ENCODE measurements at places on chromosomes 5 and 9.

- no peak for DNase-seq
These were observed 97.0 kb downstream of the PPARGC1B start for GRCh38 chr5:149827086-149827485.

GRCh38 chr9:125189011-125189360 is 617 bp downstream of the PPP6C start:
- DNase-seq: peak; percentile 26

DNA sequence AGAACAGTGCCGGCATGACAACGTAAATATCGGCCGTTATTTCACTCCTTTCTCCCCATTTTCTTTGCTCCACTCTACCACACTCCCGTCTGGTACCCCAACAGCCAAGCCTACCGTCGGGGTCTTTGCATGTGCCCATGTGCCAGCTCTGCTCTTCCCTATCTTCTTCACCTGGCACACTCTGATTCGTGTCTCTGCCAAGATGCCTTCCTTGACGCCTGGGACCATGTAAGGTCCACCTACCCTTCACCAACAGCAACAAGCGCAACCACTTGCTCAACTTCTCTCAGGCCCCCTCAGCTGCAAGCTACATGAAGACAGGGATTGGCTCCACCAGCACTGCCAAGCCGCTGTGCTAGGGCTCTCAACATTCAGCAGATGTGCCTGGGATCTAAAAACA is 4.4 kb downstream of the MGAT1 start:
- DNase-seq: no peak

DNA sequence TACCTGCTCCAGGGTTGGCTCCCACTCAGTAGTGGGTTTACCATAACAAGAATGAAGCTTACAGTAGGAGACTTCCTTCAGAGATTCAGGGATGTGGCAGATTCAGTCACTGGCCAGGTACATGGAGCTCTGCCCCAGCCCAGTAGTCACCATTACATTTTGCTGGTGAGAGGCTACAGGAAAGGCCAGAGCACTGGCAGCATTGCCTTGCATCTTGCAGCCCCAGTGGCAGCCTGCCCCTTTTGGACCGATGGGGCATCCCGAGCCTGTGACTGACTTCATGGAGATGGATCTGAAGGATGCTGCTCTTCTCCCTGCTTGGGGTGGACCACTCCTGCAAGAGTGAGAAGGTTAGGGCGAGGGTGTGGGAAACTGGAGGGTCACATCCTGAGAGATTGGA is 16.8 kb downstream of the TAS2R1 start:
- no peak for DNase-seq

DNA sequence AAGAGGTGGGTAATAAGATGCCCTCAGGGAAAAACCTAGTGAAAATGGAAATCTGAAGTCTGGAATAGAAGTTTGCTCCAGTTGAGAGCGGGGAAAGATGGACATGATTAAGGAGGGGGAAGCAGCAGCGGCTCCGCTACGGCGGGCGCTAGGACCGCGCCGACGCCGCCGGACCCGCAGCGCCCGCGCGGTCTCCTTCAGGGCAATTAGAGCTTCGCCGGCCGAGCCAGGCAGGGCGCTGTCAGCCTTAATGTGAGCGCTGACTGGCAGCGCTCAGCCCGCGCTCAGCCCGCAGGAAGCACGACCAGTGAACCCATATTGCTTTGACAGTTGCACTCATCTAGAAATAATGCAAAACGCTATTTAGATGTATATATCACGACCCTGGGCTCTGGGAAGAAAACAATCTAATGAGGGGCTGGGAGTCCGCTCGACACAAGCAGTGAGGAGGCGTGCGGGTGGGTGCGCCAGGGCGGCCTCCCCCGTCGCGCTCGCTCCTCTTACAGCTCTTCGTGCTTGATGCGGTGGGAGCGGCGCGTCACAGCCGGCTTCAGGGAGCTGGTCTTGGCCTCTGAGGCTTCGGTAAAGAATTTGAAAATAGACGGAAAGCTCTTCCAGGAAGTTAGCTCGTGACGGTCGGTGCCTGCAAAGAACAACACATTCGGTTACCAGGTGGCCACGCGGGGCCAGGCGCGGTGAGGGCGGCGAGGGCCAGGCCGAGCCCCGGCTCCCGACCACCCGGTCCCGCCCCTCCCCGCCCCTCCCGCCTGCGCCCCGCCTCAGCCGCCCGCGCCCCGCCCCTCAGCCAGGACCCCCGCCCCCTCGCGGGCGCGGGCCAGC is 37.7 kb downstream of the NR2F1 start:
- DNase-seq: peak; percentile 70

DNA sequence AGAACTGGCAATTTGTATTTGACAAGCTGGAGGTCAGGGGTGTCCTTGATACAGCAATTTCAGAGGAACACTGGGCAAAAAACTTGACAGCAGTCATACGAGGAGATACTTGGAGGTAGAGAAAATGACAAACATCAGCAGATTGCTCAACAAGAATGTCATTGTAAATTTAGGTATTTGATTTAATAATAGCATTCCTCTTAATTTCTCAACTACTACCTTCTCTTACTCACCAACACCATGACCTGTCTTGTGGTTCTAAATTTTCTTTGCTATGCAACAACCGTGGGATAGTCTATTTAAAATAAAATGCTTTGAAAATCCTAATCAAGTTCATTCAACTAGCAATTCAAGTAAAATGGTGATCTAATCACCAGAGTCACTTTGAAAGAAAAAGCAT is 128.4 kb downstream of the DNAH5 start:
- DNase-seq: no peak

DNA sequence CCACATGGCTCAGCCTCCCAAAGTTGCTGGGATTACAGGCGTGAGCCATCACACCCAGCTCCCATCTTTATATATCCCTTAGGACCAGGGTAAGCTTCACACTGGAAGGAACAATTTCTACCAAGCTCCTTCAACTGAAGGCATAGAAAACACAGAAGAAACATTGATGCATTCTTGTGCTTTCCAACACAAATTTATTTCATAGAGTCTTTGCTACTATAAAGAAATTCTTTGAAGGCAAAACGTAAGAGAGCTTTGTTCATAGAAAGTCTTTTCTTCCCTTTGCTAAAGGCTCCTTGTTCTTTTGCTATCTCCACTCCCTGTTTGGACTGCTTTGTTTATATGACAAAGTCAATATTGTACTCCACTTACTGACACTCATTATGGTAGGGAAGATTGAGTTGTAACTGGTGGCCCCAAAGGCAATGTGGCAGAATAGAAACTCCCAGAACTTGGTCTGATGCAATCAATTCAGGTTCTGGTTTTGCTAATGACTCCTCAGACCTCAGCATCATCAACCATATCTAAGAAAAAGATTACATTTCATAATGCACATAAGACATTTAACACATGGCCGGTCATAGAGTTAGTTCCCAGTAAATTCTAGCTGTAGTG is 97.4 kb upstream of the CLINT1 start:
- DNase-seq: no peak

- no peak for DNase-seq
These were observed 19.7 kb upstream of the CTSL start for GRCh38 chr9:87706066-87706739.

DNA sequence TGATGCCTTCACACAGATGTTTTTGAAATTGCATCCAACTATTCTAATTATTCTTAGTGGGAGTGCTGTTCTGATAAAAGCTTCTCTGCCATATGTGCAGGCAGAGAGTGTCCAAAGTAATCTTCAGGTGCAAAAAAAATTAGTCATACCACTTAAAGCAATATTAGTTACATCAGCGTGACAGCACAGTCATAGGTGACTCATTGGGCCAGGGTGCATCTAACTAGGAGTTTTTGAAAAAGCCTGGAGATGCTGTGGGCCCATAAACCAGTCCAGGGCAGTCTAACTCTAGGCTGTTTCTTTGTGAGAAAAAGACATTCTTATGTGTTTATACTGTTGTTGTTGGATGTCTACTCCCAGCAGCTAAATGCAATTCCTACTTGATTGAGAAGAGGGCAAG is 33.0 kb upstream of the C6 start:
- DNase-seq: no peak

DNA sequence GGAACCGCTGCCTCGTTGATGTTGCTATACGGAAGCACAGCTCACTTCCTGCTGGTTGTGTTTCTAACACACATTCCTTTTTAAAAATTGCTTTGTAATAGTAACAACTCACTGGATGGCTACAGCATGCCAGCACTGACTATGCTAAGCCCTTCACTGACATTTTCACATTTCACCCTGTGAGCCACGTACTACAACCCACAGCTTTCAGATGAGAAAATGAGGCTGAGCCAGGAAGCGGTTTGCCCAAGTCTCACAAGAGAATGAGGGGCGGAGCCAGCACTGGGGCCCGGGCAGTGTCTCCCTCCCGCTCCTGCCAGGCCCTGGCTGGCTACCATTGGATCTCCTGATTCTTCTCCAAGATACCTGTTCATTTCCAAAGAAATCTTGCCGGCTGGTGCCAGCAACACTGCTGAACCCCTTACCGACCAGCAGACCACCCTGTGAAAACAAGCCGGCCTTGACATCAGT is 38.3 kb downstream of the FAM78A start:
- DNase-seq: peak; percentile 94

GRCh38 chr9:78792745-78793144 is 495.8 kb downstream of the PSAT1 start:
- DNase-seq: no peak

- DNase-seq: no peak
These were observed 67.7 kb downstream of the TEX10 start for GRCh38 chr9:100285080-100285479.

DNA sequence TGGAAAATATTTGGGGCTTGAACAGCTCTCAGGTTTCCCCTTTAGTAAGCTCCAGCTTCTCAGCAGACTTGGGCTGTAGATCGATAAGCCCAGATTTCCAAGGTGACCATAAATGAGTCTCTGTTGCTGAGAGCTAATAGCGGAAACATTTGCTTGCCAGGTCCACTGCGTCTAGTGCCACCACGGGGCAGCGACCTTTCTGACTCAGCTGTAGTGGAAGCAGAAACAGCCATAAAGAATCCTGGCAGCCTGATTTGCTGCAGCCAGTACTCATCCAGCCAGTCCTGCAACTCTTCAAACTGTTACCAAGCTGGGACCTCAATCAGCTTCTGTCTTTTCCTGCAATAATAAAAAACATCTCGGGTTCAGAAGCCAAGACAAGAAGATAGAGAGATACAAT is 241.7 kb downstream of the DOCK8 start:
- no peak for DNase-seq

DNA sequence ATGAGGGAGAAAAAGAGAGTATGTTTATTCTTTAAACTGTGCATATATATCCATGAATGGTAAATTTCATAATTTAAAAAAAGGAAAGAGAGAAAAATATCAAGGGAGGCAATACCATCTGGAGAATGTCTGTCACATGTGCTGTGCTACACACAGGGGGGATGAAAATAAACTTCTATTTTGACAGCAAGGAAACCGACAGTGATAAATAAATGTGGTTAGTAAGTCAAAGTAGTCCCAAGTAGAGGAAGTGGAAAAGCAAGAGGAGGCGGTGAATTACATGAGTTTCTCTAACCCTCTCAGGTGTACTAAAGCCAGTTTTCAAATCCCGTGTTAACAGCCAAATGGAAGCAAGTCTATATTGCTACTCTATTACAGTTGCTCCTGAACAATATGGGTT is 83.3 kb downstream of the ICE1 start:
- DNase-seq: no peak

DNA sequence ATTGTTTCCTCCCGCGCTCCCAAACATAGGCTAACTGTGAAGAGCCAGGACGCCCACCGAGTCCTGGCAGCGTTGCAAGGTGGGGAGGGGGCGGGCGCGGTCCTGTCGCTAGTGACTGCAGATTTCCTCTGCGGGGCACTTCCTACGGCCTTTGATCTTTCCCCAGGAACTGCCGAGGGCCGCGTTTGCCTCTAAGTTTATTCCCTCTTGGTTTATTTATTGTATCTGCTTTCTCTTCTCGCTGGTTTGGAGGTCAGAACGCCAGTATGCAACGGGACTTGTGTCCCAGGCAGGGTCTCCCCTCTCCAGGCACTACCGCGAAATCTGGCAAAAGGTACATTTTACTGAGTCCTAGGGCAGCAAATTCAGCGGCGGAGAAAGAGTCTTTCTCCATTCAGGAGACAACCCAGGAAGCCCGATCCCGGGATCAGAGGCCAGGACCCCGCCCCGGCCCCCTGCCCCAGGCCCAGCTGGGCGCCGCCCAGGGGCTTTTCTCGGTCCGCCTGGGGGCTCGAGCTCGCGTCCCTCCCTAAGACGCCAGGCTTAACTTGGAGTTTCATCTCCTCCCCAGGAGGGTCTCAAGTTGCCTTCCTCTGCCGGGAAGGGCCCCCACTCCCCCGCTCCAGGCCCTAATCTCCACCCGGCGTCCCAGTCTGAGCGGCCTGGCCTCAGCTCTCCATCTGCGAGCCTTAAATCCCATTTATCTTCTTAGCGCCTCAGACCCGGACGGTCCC is 884 bp upstream of the EGFLAM start:
- no peak for DNase-seq

DNA sequence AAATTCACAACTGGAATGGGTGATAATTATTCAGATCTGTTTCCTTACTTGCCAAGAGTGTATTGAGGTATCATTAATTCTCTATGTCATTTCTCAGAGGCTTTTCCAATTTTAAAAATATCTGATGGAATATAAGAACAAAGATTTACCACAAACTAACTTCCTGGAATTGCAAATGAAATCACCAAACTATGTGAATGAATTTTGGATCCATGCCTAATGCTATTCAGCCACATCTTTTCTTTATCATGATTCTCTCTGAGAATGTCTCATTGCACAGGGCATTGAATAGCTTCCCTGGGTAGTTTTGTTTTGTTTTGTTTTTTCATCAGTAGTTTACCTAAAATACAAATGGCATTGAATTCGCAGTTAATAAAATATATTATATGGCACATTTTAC is 146.9 kb upstream of the FBN2 start:
- DNase-seq: no peak

DNA sequence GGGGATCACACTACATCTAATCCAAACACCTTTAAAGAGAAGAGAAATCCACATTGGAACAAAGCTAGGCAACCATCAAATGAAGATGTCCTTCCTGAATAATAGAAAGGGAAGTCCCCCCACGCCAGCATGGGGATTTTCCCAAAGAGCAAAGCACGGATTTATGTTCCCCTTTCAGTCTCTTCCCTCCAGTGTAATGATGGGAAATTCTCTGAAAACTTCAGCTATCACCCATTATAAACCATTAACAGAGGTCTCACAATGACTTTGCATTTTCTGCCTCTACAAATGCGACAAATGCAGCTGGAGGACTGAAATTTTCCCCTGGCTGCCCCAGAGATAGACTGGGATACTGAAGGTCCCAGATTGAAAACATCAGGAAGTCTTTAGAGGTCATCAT is 368.7 kb downstream of the EFNA5 start:
- no peak for DNase-seq

DNA sequence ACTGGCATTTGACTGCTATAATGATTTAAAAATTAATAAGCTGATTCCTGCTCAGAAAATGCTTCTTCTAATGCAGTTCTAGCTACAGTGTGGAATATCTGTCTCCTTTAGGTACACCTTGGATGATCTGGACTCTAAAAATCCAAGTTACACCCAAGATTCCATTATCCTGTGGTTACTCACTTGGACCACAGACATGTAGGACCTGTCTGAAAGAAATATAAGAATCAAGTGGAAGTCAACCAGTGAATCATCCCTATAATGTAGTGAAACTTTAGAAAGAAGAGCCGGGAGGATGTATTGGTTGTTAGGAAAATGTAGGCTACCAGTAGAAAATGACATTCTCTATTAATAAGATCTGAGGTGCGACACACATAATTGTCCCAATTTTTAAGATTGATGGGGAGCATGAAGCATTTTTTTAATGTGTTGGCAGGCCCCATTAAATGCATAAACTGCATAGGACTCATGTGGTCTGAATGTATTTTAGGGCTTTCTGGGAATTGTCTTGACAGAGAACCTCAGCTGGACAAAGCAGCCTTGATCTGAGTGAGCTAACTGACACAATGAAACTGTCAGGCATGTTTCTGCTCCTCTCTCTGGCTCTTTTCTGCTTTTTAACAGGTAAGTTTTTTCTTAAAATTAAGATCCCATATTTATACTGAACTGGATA is at the start of gene SPINK6:
Gene SPINK6, plus strand, starts transcription at position 512 of the 673 bp plus-strand sequence. Its CDS starts 55 bp downstream, at position 567.
- no peak for DNase-seq
